ENCODE measurements at places on chromosomes 5 and 9. TPM values are rescaled to one million over a fixed set of nuclear protein-coding genes. Genes with fewer than 3 reads are reported as not detected.

NEUROG1 gene
- total RNA-seq, result not detected

EGFLAM gene
- not detected for total RNA-seq

ATOSB gene
- total RNA-seq, result 15.2 TPM

LHX2 gene
- not detected for total RNA-seq

ECM2 gene
- 0.31 TPM for total RNA-seq
